ENCODE measurements at places on chromosomes 11 and 22.

DNA sequence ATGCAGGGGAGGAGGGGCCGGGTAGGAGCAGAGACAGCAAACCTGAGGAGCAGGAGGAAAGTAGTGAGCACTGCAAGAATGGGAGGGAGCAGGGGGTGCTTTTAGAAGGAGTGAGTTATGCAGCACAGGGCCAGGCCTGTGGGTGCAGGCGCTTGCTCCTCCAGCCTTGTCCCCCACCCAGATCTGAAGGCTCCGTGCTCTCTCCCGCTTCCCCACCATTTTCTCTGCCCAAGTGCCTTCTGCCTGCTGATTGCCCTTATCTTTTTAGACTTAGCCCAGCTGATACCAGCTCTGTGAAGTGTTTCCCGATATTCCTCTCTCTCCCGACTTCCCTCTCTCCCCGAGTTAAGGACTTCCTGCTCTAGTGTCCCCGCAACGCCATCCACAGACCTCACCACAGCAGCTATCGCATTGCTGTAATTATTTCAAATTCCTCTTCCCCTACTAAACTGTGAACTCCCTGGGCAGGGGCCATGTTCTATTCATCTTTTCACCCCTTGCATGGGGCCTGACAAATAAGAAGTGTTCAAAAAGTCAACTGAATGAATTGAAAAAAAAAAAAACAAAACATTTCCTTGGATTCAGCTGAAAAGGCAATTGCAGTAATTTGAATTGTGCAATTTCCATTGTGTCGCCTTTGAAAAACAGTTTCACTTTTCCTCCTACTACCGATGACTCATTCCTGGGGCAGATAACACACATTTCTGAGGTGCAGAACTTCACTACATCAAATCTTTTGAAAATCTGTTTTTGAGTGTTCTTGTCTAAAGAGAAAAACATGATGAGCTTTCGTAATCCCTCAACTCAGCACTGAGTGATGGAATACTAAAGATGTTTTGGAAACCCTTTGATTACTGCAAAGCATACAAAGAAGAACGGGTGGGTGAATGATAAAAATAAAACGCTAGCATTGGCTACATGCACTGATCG lies 69.7 kb upstream of the BMAL1 start:
- DNase-seq: peak; percentile 86

GRCh38 chr11:68216171-68216938 lies 3.3 kb upstream of the KMT5B start:
- no peak for DNase-seq

GRCh38 chr11:130402570-130402969 lies 25.8 kb downstream of the ADAMTS8 start:
- no peak for DNase-seq

GRCh38 chr11:112519751-112520150 lies 259.1 kb upstream of the PLET1 start:
- DNase-seq: no peak

GRCh38 chr22:49950396-49950994 lies 10.1 kb upstream of the PIM3 start:
- no peak for DNase-seq

DNA sequence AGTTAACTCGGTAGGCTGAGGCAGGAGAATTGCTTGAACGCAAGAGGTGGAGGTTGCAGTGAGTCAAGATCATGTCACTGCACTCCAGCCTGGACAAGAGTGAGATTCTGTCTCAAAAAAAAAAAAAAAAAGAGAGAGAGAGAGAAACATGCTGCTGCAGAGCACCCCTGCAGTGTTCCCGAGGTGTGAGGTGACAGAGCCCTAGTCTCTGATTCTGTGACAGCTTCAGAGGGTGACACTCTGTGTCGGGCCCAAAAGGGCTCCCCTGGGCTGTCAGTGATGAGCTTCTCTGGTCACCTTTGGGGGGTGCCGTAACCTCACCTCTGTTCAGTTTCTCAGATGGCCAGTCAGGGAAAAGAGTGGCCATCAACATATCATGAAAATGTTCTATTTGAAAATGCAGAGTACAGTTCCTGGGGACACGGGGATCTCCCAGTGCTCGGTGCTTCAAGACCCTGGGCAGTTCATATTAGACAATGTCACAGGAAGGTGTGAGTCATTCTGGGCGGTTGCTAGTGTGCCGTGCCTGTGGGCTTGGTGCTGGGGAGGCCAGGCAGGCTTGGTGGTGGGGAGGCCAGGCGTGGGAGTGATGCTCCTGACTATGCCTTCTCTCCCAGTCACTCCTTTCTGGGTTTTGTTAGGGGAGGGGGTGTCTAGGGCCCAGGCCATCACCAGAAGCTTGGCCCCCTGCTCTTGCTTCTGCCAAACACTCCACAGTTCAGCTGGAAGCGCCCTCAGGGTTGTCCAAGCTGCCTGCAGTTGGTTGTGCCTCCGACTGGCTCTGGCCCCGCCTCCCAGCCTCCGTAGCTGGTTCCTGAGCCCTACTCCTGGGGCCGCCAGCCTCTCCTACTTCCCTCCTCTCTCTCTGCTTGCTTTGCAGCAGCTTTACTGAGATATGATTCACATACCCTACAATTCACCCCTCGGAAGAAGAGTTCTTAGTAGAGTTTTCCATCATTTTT lies 52.5 kb upstream of the CLDN5 start:
- DNase-seq: no peak

DNA sequence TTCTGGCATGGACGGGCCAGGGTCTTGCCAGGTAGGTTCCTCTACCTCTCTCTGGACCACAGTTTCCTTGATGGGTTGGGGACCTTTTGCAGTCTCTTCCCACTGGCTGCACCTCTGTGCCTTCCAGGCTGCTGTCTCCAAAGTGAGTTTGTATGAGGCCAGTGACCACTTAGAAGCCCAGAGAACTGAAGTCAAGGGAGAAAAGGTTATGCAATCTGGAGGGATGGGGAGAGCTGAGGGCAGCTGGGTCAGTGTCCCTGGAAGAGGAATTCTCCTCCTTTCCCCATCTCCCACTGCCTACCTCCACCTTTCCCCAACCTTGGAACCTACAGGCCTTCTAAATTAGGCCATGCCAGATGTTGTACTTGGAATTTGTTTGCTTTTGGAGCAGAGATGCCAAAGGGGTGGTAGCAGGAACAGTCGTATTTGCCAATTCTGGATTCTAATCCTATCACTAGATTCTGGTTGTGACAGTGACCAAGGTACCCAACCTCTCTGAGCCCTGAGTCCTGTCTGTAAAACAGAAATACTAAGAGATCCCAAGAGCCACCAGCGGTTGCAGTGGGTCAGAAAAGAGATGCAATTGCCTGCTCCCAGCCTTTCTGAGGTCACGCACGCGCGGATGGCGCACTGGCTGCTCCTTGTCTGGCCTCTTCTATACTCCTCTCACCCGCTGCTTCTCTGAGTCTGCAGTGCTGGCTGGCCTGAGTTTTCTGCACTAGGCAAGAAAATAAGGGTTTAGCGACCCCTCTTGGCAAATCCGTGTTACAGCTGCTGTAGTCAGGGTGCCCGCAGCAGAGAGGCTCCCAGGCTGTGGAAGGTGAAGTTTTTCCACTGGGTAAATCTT lies 10.7 kb upstream of the ACCSL start:
- peak; percentile 47 for DNase-seq

- DNase-seq: no peak
These were observed 156.9 kb upstream of the HSD17B12 start for GRCh38 chr11:43523632-43524031.

- no peak for DNase-seq
These were observed 514.1 kb downstream of the CNTN5 start for GRCh38 chr11:99534812-99535211.

DNA sequence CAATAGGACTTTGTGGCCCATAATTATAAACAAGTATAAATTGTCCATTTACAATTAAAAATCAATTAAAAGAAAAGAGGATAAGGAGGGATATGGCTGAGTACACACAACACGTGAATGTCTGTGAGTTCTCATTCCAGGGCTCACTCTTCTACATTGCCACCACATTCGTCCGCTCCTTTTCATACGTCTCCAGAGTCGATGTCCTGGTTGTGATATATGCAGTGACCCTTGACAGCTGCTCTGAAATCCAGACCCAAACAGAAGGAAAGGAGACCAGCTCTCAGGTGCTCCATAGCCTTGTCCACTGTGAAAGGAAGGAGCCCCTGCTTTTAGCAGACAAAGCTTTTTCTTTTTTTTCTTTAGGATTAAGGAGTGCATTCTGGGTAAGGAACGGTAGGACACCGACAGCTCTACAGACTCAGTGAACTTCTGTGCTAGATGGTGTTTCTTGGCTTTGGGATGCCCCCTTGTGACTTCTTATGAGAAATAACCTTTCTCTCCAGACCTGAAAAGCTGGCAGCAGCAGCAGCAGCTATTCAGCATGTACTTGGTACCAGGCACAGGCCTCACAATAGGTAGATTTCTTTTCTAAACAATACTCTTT lies 19.7 kb upstream of the DNAJB13 start:
- DNase-seq: peak; percentile 65

DNA sequence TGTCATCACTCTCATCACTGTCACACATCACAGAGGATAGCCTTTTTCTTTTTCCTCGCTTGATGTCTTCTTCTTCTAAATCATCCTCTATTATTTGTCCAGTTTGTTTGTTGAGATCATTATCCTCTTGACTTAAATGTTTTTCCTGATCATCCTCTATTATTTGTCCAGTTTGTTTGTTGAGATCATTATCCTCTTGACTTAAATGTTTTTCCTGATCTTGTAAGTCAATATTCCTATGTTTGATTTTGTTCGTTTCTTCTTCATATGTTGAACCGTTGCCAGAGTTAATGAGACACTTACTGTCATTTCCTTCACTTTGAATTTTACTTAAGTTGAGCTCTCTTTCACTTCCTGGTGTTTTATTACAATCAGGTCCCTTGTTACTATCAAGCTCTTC lies 5.6 kb downstream of the CCDC82 start:
- no peak for DNase-seq

DNA sequence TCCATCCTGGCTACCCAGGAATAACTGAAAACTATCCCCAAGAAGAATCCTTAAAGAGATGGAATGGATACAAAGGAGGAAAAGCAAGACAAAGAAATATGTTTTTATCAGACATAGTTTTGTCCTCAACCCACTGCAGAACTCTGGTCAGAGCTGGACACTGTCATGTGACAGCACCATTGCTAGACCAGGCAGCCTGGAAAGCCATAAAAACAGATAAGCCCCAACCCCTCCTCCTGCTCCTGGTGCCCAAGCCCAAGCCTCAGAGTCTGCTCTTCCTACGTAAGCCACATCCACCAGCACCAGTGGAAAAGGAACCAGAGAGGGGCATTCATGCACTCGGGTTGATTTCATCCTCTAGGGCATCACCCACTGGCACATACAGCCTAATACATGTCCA lies 116.9 kb downstream of the TRIM29 start:
- DNase-seq: no peak

- DNase-seq: no peak
These were observed 2.0 kb upstream of the PACSIN3 start for GRCh38 chr11:47188259-47188658.

DNA sequence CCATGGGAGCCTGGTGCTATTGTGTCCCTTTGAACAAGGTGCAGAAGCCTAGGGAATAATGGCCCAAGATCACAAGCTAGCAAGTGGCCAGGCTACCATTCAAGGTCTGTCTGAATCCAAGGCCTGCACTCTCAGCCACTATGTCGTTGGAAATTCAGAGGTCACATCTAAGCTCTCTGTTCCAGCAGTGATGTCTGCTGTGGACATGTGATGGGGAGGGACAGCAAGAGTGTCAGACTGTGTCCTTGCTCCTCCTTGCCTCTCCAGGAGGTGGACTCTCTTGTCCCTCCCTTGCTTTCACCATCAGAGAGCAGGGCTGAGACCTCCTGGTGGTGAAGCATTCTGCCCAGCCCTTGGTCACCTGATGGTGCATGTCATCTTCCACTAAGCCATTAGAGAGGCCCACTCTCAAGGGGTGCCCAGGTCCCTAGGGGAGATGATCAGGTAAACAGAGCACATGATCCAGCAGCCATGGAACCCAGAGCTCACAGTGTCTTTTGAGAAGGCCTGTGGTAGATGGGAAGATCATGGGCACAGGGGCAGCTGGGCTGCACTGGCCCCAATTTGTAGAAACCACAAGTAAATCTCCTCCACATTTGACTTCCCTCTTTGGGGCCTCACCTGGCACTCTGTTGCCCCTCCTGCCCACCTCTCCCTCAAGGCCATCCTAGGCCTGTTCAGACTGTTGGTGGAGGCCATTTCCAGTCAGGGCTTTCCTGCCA lies 37.1 kb upstream of the SUSD2 start:
- no peak for DNase-seq

- no peak for DNase-seq
These were observed 21.8 kb downstream of the FAM118B start for GRCh38 chr11:126233391-126233790.

DNA sequence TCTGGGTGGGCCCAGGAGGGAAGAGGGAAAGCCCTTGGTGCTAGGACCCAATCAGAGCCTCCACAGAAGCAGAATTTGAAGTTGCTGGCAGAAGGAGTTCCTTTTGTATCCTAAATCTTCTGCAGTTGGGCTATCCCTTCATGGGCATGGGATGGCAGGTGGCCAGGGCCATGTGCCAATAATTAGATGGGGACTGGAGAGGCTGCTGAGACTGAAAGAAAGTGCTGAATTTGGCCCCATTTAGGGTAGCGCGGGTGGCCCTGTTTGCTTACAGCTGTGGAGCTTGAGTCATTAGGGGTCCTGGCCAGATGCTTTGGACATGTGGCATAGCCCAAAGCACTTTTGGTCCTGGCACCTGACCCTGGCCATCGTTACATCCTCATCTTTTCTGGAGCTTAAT lies 27.1 kb downstream of the PARVA start:
- no peak for DNase-seq

- DNase-seq: no peak
These were observed 6.0 kb upstream of the SLC35C1 start for GRCh38 chr11:45798793-45799441.

DNA sequence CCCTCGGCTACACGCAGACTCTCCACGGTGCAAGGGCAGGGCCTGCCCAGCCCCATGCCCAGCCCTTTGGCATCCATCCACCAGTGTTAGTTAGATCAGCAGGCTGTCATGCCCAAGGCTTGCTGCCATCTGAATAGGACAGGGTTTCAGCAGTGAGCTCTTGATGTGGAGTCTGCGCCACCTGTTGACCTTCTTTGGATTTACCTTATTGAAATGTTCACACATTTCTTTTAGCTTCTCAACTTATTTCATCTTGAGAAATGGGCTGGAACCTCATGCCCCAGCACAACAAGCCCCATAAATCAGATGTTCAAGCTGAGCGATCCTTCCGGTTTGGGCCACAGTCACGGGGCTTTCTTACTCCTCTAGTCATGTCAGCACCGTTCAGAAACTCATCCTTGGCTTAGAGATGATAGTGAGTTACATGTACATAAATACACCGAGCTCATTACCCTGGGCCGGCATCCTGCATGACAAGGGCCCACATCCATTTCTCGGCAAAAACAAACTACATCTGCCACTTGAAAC lies 61.7 kb downstream of the PARVB start:
- no peak for DNase-seq

DNA sequence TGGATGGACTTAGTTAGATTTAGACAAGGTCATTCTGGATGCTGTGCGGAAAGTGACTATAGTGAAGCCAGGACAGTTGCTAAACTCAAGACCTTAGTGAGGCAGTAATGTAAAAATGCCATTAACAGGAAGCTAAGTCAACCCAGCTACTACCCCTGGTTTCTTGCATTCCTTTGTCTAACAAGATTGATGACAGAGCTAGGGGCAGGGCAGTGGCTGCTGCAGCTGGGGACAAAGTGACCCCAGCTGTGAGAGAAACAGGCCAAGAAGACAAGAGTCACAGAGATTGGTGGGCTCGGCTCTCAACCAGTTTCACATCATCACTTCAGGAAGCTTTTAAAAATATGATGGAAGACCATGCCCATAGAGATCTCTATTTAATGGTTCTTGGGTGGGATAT lies 110.4 kb upstream of the POU2AF2 start:
- DNase-seq: no peak

- DNase-seq: no peak
These were observed 19.4 kb downstream of the MUC5AC start for GRCh38 chr11:1177020-1177770.

- DNase-seq: no peak
These were observed 23.3 kb upstream of the FAM181B start for GRCh38 chr11:82756765-82757639.
